ENCODE measurements at places on chromosomes 4 and X.

GRCh38 chr4:131093303-131093702 is 1997.4 kb downstream of the C4orf33 start:
- DNase-seq, result no peak

DNA sequence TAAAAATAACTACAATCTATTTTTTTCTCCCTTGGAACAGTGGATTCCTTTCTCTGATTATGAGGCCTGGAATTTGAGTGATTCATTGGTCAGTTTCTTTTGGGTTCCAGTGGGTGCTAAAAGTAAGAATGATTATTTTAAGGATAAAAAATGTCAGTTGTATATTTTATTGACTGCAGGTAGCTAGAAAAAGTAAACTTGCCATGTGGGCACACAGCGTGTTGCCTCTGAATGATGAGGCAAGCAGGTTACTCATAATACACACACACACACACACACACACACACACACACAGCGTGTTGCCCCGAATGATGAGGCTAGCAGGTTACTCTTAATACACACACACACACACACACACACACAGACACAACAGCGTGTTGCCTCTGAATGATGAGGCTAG is 13.8 kb downstream of the GALNT7 start:
- no peak for DNase-seq

- no peak for DNase-seq
Measured at GRCh38 chr4:32574803-32575202, 1854.6 kb downstream of the PCDH7 start.

DNA sequence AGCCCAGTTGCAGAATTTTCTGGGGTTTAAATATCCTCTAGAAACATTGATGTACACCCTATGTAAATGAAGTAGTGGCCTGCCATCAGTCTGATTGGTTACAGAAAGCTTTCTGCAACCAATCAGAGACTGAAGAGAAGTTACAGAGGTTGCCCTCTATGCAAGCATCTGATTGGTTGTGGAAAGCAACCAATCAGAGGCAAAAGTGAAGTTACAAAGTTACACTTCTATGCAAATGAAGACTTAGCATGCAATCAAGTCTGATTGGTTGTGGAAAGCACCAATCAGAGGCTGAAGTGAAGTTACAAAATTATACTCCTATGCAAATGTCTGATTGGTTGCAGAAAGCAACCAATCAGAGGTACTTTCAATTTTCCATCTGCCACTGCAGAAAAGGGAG is 51.9 kb upstream of the USP9X start:
- DNase-seq, result no peak

- DNase-seq, result no peak
Measured at GRCh38 chrX:65879977-65880799, 159.7 kb downstream of the VSIG4 start.

- no peak for DNase-seq
Measured at GRCh38 chr4:117984366-117984680, 50.0 kb upstream of the NDST3 start.

- DNase-seq, result no peak
Measured at GRCh38 chr4:152807294-152807829, 27.6 kb downstream of the ARFIP1 start.

GRCh38 chr4:54317690-54318089 is 88.6 kb downstream of the PDGFRA start:
- DNase-seq, result no peak

GRCh38 chr4:185936650-185937376 is 124.8 kb upstream of the SORBS2 start:
- DNase-seq, result no peak

DNA sequence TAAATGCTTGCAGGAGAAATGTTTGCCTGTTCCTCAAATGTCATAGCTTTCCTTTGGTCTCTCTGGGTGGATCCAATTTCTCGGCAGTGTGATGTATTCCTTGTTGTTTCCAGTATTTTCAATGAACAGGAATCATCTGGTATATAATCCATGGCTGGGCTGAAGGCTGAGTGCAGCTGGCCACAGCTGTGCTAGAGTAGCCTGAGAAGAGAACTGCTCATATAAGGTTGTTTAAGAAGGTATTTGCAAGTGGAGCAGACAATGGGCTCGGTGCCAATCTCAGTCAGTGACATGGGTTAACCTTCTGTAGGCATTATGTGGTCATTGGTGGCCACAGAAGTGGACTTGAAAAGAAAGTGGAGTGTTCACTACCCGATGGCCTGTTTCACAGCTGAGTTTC is 390.3 kb downstream of the SPRY1 start:
- no peak for DNase-seq

DNA sequence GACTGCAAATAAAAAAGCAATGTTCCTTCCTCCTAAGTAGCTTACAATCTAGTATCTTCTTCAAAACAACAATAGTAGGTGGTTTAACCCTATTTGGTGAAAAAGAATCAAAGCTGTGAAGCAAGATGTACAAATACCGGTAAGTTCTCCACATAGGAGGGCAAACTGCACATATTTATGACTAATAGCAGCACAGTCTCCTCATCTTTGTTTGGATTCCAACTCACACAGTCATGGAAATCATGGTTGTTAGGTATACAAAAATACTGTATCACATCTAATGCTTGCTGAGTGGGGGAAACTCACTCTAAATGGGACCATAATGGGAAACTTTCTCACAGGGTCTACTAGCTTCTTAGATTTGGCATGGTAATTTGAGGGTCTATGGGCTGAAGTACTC is 597.2 kb downstream of the INPP4B start:
- DNase-seq, result no peak

DNA sequence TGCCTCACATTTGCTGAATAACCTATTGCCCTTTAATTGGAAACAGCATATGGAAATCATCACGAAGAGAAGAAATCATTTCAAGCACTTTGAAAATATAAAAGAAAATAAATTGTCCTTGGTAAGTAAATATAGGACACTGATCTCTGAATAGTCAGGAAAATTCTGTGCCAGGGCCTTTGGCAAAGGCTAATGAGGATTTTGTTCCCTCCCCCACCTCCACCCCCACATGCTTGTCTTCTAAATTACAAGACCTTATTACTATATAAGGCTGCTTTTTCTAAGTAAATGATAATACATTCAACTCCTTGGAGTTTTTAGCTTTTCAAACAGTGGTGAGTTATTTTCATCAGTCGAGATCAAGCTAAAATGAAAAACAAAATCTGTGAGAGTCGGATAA is 15.8 kb downstream of the SYNPO2 start:
- DNase-seq, result no peak

DNA sequence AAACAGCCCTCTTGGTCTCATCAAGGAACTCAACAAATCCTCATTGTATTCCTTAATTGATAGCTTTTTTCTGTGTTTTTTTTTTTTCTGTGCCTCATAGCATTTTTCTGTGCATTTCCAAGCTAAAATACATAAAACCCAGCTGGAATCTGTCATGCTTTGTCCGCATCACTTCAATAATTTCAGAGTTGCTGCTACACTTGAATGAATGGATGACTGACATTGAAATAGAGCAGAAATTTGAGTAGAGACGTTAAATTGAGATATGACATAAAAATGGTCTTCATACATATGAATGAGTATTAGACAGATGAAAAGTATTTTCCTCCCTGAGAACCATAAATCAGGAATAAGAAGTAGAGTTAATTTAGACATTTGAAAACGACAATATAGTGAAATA is 593.2 kb downstream of the TMA16 start:
- DNase-seq, result no peak

DNA sequence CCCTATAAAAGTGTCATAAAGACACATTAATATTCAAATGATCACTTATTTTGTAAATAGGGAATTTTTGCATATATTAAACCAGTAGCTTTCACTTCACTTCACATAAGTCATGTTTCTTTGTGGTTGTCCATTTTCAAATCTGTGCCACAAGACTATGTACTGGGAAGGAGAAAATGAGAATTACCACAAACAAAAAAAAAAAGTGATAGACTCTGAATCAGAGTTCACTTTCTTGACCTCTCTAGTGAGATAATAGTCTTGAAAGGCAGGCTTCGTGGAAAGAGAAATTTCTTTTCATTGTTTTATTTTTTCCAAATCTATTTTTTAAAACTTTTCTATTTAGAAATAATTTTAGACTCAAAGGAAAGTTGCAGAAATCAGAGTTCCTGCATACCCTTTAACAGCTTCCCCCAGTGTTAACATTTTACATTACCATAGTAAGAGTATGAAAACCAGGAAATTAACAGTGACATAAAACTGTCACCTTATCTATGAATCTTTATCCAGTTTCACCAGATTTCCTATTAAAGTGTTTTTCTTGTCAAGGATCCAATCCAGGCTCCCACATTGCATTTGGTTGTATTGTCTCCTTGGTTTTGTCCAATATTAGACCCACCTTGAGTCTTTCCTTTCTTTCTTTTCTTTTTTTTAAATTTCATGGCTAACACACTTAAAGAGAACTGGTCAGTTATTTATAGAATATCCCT is 215.4 kb upstream of the PGRMC2 start:
- DNase-seq, result no peak

GRCh38 chr4:128813965-128814364 is 4.5 kb downstream of the JADE1 start:
- DNase-seq, result no peak

DNA sequence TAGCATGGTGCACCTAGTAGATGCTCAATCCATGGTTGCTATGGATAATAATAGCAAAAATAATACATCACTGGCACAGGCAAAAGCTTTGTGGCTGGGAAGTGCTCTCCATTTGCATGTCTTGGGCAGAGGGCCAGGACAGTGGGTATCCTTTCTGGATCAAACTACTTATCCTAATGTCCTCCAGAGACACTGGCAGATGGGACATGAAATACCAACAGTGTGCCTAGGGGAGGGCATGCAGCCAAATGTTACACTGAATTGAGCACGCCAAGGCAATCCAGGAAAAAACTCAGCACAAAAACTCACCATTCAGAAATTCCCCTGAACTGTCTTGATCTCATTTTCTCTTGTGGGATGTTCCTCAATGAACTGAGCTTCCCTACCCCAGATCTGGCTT is 98.6 kb upstream of the SCML1 start:
- no peak for DNase-seq

GRCh38 chr4:148986951-148987350 is 544.7 kb upstream of the NR3C2 start:
- DNase-seq, result no peak

- no peak for DNase-seq
Measured at GRCh38 chrX:148610328-148610698, 109.9 kb downstream of the AFF2 start.

- no peak for DNase-seq
Measured at GRCh38 chr4:140926672-140927071, 170.5 kb upstream of the TBC1D9 start.

DNA sequence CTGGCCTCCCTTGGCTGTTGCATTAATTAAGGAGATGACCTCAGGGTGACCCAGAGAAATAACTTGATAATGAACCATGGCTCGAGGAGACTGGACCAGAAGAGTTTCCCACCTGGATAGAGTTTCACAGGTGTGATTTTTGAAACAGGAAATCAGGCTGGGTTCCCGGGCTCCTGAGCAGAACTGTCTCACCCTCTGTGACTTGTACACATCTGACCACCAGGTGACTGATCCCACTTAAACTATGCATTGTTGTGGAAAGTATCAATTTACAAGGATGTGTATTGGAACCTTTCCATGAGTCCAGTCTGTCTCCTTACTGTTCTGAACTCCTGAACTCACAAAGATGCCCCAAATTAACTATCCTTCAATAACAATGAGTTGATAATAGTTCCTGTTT is 220.3 kb downstream of the PTTG2 start:
- DNase-seq, result no peak

GRCh38 chrX:3271834-3272186 is 74.6 kb downstream of the MXRA5 start:
- DNase-seq, result no peak

- peak; percentile 60 for DNase-seq
Measured at GRCh38 chr4:40311811-40312346, 23.3 kb upstream of the CHRNA9 start.

DNA sequence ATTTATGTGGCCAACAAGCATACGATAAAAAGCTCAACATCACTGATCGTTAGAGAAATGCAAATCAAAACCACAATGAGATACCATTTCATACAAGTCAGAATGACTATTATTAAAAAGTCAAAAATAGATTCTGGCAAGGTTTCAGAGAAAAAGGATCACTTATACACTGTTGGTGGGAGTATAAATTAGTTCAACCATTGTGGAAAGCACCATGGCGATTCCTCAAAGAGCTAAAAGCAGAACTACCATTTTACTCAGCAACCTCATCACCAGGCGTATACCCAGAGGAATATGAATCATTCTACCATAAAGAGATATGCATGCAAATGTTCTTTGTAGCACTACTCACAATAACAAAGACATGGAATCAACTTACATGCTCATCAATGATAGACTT is 478.7 kb upstream of the GALNTL6 start:
- DNase-seq, result no peak

GRCh38 chr4:159279084-159279483 is 176.2 kb downstream of the RAPGEF2 start:
- DNase-seq, result no peak

DNA sequence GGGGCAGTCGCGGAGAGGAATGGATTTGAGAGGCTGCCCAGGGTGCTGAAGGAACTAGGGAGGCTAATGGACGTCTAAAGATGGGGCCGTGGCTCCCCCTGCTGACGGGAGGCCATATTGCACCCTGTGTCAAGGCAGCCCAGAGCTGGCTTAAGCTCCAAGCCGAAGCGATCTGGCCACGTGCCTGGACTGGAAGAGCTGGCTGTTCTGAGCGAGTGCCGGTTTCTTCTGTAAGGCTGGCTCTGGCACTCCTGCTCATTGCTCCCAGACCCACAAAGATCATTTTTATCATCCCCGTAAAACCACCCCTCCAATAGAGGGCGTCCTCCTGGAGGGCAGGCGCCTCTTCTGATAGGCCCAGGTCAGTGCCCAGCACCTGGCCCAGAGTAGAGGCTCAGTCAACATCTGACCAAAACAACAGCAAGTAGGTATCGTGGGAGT is 5.6 kb downstream of the PNCK start:
- peak; percentile 81 for DNase-seq

GRCh38 chrX:79094075-79094832 is 50.2 kb upstream of the GPR174 start:
- no peak for DNase-seq

DNA sequence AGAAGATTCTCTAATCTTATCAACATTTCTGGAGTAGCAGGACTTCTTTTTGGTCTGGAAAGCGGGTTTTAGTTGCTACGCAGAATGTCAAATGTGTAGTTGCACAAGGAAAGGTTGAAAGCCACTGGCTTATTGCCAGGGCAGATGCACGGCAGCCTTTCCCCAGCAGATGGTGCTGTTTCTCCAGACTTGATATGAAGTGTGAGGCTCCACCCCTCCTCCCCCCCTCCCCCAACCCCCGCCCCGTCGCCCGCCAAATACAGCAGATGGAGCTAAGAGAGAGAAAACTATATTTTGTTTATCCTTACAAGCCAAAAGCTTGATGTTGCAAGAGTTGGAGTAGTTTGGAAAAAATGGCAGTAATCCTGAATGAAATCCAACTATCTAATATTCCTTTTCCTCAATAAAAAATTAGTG is 32.0 kb downstream of the ENOPH1 start:
- peak; percentile 89 for DNase-seq

Measured in activated CD8-positive, alpha-beta T cell treated with anti-CD3 and anti-CD28 coated beads, Interleukin-2, amount 10 ng/mL, durations not matched to agents 7 days and 5 days (primary cell).